ENCODE measurements at places on chromosomes 1 and 21.
A peak's percentile ranks its signal among the peaks of the same experiment; 100 is the strongest.

- DNase-seq, result no peak
Measured at GRCh38 chr1:162632698-162633080, 425 bp downstream of the DDR2 start.

- DNase-seq, result no peak
Measured at GRCh38 chr21:34009193-34009592, 64.2 kb upstream of the MRPS6 start.

DNA sequence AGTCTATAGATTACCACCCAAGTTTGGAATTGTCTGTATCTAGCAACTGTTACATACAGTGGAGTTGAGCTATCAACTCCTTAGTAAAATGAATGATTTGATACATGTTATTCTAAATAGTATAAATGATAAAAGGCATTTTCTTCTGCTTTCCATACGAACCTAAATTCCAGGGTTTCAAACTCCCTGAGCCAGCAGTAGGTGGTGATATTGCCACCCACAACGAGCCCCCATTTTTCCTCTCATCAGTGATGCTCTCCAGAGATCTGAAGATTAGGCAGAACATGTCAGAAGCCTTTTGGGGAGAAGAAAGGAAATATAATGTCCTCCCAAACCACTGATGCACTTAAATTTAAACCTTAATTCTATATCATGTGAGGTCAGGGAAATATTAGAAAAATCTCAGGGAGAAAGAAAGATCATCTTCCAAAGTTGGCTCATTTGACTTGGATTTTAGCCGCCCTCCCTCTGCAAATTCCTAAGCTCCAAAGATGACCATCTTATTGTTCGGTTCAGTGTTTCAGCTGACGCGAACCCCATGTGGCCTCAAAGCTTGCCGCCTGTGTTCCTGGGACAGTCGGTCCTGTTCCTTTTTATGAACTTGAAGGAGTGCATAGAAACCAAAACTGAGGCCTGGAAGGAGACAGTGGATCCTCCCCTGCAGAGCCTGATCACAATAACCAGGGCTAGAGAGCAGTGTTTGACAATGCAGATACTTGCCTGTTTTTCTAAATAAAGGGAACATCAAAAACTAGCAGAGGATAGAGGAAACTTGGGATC, 2.3 kb downstream of the EVA1C start:
- DNase-seq, result no peak

- DNase-seq, result no peak
Measured at GRCh38 chr1:84401156-84401555, 2.9 kb downstream of the DNASE2B start.

DNA sequence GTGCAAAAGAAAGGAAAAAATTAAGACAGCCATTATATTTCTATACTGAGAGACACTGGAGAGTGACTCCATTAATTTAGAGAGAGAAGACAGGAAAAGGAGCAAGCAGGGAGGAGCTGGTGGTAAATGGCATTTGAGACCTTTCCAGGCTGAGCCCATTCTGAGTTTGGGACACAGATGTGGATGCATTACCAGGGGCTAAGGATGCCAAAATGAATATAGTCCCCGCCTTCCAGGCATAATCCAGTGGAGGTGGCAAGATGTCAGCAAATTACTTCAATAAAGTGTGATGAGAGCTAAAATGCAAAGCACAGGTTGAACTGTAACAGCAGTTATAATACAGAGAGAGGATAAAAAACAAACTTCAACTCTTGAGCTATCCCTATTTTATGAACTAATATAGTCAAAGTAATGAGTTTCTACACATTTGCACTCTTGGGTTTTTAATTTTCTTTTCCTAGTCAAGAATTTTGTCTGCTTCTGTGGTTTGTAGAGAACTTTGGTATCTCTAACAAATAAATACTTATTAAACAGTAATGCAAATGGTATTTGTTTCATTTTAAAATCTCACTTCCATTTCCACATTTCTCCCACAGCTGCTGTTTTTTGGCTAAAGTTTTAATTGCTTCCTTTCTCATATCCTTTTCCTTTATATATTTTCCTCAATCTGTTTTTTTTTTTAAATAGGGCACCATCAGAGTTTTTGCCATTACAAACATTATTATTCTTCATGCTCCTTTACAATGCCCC, 228.2 kb upstream of the KCNK2 start:
- no peak for DNase-seq

DNA sequence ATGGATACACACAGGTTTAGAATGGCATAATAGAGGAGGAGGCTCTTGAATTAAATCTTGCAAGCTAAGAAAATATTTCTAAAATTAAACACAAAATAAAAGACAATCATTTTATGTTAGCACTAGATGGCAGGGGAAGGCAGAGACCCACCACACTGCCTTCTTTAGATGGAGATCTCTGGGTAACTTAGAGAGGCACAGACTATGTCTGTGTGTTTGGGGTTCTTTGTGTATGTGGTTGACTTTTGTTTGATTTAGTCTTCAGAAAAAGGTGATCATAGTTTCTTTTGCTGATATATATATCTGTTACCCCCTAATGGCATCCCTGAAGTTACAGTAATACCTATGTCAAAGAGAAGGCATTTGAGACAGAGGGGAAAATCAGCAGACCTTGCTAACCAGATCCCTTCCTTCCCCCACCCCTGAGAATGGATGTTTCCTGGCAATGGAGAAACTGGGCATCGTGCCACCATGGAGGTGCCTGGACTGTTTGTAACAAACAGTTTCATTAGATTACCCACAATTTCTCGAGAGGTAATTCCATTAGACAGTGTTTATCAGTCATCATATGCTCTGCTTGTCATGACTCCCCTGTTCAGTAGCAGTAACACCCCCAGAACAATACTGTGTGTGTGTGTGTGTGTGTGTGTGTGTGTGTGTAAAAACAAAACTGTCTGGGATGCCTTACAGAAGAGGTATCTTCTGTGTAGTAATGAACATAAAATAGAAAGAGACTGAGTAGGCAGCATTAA, 228.3 kb upstream of the DEPDC1 start:
- peak; percentile 89 for DNase-seq

GRCh38 chr1:115255154-115255553, 82.9 kb downstream of the NGF start:
- DNase-seq, result no peak

GRCh38 chr1:54272134-54272533, 72.2 kb downstream of the MRPL37 start:
- DNase-seq, result no peak

- no peak for DNase-seq
Measured at GRCh38 chr1:9946315-9946714, 3.0 kb downstream of the NMNAT1 start.

GRCh38 chr1:36790191-36790590, 244.1 kb downstream of the GRIK3 start:
- no peak for DNase-seq

DNA sequence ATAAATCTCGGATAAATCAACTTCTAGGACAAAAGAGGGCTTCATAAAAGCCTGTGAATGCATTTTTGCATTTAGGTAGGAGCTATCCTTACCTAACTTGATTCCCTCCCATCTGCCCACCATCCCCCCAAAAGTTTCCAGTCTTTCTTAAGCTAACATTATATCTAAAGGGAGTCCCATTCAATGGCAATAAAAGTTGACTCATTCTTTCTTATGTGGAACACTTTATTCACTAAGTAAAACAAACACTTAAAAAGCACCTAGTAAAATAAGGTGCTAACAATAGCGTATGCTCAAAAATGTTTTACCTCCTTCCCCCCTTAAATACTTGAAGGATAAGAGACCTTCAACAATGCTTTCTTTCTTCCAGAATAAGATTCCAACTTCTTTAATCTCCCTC, 83.8 kb downstream of the GON4L start:
- no peak for DNase-seq

DNA sequence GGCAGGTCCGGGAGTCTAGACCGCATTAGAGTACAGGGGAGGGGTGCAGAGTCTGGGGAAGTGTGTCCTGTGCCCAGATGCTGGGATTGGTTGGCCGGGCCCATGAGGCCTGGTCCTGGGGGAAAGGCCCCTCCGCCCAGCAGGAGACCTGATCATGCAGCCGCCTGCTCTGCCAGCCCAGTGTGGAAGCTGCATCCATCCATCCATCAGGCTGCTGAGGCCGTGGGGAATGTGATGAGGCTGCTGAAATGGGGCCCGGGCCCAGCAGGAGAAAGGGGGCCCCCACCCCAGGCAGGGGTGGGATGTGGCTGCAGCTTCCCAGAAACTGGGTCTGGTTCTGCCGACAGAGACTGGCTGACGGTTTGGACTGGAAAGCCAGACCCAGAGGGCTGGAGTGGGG, 37.2 kb downstream of the EPHA2 start:
- no peak for DNase-seq

DNA sequence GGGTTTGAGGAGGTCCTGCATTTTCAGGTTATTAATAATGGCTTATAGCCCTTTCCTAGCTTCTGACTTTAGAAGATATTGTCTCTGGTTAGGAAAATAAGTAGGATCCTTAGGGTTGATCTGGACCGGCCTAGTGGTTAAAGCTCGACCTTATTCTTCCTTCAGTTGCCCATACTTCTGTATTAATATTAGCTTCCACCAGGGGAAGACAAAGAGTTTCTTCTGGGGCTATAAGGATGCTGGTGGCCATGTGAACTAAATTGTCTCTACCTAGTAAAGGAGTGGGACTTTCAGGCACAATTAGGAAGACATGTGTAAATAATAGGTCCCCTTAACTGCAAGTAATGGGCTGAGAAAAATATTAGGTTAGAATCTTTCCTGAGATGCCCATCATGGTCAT, 20.6 kb upstream of the FCGR2A start:
- no peak for DNase-seq

GRCh38 chr1:193070942-193071341, 11.5 kb downstream of the RO60 start:
- no peak for DNase-seq

GRCh38 chr21:33302055-33302454, 22.7 kb upstream of the IFNAR1 start:
- no peak for DNase-seq

GRCh38 chr1:110765640-110766335, 91.0 kb upstream of the KCNA3 start:
- peak; percentile 15 for DNase-seq

DNA sequence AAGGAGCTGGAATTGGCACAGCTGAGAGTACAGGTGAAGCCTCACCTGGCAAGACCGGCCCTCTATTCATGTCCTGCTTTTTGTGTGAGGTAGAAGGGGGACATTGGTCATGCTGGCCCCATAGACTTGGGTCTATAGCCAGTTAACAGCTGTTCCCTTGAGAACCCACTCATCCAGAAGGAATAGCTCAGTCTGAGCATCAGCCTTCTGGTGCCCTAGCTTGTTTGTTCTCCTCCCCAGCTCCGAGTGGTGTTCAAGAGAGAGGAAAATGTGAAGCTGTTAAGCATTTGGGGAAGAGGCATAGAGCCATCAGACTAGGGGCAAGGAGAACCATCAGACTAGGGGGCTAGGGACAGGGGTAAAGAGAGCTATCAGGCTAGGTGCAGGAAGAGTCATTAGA, 290.9 kb downstream of the SIPA1L2 start:
- no peak for DNase-seq

GRCh38 chr21:16216288-16216962, 486.6 kb downstream of the USP25 start:
- no peak for DNase-seq

GRCh38 chr1:200673952-200674823, 4.5 kb upstream of the DDX59 start:
- DNase-seq, result no peak

DNA sequence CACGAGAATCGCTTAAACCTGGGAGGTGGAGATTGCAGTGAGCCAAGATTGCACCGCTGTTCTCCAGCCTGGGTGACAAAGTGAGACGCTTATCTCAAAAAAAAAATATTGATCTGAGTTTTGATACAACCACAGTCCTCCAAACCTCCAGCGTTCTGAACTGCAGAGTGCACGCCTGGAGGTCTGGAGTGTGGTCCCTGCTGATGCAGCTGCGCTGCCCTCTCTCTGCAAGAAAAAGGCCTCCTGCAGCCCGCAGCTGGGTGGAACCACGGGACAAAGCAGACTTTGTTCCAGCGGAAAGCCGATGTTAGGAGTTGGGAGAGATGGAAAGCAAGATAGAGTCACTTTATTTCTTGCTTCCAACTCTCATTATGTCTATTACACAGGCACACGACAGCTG, 144.9 kb upstream of the SOD1 start:
- DNase-seq, result peak; percentile 73

DNA sequence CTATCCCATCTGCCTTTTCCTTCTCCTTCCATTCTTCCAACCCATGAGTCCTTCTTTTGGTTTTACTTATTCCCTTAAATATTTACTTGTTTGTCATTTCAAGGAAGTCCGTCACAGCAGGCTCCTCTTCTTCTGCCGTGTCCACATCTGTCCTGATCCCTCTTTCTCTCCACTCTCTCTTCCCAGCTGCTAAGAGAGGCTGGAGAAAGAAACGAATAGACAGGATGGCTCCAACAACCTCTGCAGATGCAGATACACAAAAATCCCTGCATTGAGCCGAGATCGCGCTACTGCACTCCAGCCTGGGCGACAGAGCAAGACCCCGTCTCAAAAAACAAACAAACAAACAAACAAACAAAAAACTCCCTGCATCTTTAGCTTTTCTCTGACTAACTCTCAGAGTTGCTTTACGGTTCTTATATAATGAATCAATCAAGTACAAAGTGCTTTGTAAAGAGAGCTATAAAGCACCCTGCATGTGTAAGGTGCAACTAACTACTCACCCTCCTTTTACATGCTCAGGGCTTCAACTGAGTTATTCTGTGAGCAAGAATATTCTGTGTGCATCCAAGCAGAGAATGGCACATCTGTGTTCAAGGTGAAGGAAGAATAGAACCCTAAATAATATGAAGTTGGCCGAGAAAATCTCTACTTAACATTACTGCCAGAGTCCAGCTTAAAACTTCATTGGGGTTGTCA, 3.8 kb upstream of the SAMD13 start:
- DNase-seq, result no peak

Data from SK-N-DZ (cell line).